Activated CD4-positive, alpha-beta T cell treated with anti-CD3 and anti-CD28 coated beads, Interleukin-10, Interleukin-2, amounts not matched to agents 100 ng/mL and 50 ng/mL, durations not matched to agents 16 hours and 8 hours (primary cell): ENCODE measurements at places on chromosomes 11 and 22.

- DNase-seq, result no peak
Measured at GRCh38 chr22:33270596-33270995, 212.4 kb upstream of the SYN3 start.

GRCh38 chr11:86900162-86900561 lies 55.0 kb downstream of the FZD4 start:
- no peak for DNase-seq

DNA sequence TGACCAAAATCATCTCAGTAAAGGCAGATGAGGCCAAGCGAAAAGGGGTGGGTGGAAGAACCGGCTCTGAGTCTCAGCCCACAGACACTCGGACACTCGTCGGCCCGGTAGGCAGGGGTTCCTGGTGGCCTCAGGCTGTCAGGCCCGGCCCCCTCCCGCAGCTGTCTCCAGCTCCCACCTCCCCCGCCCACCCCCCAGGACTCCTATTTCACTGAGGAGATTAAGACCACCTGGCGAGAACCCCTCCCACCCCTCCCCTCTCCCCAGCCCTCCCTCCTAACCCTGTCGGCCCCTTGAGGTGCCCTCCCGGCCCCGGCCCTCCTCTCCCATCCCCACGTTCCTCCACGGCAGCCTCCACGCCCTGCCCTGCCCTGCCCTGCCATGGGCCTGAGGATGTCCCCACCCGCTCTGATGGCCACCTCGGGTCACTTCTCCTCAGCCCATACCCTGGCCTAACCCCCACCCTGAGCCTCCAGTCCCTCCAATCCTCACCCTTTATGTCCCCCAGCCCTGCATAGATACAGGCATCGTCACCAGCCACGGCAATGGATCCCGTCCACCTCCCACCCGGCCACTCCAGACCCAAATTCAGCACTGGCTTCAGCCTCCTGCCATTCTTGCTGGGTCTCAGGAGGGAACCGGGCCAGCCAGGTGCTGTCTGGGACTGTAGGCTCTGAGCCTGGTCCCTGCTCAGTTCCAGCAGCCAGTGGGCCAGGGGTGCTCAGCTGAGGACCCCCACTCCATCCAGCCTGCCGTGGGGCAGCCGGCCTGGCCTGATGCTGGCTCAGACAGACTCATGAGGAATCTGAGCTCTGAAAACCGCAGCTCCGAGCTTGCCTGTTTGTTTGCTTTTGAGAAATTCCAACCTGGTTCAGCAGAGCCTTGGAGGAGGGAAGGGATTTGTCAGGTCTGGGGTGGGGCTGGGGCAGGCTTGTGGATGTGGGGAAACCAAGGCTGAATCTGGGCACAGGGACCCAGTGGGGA lies 9.8 kb upstream of the TBX1 start:
- DNase-seq, result no peak

GRCh38 chr22:39388261-39389011 lies 11.1 kb upstream of the TAB1 start:
- peak; percentile 79 for DNase-seq

- DNase-seq, result no peak
Measured at GRCh38 chr11:27926486-27926885, 181.5 kb downstream of the KIF18A start.

DNA sequence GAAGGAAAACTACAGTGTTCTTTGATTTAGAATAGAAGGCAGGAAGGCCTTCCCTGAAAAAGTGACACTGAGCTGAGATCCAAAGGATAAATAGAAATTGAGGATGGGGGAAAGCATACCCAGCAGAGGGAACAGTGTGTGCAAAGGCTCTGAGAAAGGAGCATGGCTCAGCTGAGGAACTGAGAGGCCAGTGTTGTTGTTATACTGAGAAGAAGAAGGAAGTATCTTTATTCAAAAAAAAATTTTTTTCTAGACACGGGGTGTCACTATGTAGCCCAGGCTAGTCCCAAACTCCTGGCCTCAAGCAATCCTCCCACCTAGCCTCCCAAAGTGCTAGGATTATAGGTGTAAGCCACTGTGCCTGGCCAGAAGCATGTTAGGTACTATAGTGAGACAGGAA lies 3.5 kb upstream of the PIK3C2A start:
- DNase-seq, result no peak

- peak; percentile 56 for DNase-seq
Measured at GRCh38 chr11:34926101-34926830, 9.8 kb downstream of the PDHX start.

- DNase-seq, result no peak
Measured at GRCh38 chr22:42522546-42522945, 3.0 kb upstream of the RRP7A start.

DNA sequence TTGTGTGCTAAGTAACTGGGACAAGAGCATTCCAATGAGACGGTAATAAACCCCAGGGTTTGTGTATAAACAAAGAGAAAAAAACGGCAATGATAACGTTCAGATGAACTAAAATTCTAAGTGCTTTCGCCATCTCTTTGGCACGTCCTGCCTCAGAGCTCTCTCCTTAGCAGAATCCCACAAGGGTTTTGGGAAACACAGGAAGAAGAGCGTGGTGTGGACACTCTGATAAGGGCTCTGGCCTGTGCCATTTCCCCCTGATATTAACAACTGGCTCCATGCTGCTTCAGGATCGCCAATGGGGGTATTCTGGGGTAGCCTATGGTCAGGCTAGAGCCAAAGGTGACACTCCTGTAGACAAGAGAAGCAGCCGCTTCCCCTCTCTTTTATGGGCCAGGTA lies 18.4 kb downstream of the ABCC8 start:
- DNase-seq, result no peak

GRCh38 chr11:19978668-19979518 lies 181.4 kb downstream of the DBX1 start:
- peak; percentile 72 for DNase-seq

DNA sequence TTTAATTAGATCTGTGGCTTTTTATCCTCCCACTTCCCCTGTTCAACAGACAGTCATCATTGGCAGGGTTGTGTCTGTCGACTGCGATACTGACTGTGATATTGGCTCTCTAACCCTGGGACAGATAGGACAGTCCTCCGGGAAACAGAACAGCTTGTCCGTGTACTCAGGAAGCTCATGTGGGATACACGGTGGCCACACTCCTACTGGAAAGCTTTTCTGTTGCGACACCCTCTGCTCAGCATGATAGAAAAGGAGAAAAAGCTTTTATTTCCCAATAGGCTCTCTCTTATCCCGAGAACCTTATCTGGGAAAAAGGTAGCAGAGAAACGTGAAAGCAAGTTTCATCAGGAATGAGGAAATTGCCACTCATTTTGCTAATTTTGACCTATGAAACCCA lies 60.4 kb upstream of the HSPA8 start:
- DNase-seq, result no peak

- DNase-seq, result no peak
Measured at GRCh38 chr11:20066013-20066782, 94.1 kb downstream of the DBX1 start.

DNA sequence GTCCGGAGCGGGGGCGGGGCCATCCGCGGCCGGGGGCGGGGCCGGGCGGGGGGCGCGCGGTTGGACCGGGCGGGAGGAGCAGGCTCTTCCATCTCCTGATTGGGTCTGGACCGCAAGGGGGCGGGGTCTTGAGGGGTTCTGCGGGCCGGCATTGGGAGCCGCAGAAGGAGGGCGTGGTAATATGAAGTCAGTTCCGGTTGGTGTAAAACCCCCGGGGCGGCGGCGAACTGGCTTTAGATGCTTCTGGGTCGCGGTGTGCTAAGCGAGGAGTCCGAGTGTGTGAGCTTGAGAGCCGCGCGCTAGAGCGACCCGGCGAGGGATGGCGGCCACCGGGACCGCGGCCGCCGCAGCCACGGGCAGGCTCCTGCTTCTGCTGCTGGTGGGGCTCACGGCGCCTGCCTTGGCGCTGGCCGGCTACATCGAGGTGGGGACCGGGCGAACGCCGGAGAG lies at the start of gene APLP2:
APLP2 (plus strand) TSS at position 236 of the 450 bp plus-strand sequence; CDS start at position 320, 84 bp downstream.
- DNase-seq, result peak; percentile 98
